ENCODE measurements at places on chromosomes 6 and 20.

DNA sequence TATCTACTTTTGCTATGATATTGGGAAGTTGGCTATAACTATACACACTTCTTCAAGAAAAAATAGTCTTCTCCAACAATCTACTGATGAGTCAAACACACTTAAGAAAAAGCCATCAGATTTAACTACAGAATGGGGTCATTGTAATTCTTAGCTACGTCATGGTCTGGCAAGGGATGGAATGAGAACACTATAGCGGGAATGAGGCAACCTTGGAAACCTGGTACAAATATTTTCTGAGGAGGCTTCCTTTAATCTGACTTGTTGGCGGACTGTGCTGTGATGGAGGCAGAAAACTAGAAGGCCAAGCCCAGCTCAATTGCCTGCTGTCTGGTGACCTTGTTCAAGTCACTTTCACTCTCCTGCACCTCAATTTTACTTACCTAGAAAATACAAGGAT, 586.8 kb upstream of the JAG1 start:
- no peak overlapping the region for H3K27ac ChIP-seq
- H3K36me3 ChIP-seq, result no peaks in the 10 kb centered on the region
- no peak overlapping the region for H3K4me3 ChIP-seq
- peaks cover 5% of the 10 kb centered on the region for H3K4me1 ChIP-seq

DNA sequence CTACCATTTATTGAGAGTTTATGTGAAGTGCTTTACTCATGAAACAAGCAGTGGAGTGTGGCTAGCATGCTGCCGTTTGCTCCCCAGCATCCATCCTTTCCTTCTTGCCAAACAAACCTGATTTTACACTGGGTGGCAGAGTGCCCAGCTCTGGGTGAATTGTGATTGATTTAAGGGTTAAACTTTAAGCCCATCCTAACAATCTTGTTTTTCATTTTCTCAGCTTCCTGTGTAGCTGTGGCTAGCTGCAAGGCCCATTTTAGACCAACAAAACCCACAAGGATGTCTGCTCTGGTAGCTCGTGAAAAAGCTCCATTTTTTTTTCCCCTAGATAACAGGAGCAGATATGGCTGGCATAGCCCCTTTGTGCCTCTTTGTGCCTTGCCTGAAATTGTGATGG, 77.7 kb upstream of the KCNG1 start:
- no peak for DNase-seq
- H3K36me3 ChIP-seq, result no peaks in the 10 kb centered on the region
- H3K27ac ChIP-seq, result no peak overlapping the region
- no peaks in the 10 kb centered on the region for H3K4me1 ChIP-seq

DNA sequence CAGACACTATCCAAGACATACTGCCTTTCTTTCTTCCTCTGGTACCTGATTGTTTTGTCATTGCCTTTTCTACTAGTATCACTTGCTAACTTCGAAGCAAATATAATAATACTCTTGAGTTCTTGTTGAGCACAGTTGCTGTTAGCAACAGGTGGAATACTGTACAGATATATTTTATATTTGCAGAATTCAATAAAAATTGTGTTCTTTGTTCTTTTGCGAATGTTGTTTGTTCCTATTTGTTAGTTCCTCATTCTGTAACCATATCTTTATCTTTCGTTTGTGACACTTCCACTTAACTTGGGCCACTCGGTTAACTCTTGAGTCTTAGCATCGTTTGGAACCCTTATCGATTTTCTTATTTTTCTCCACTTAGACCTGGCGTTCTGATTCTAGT, 868 bp downstream of the CYB5R4 start:
- H3K27ac ChIP-seq, result no peak overlapping the region
- H3K36me3 ChIP-seq, result no peaks in the 10 kb centered on the region
- H3K4me3 ChIP-seq, result peak overlapping the region; percentile 89
- no peak for DNase-seq

- H3K4me3 ChIP-seq, result no peak overlapping the region
- H3K4me1 ChIP-seq, result no peaks in the 10 kb centered on the region
- no peak for DNase-seq
- peaks cover 13% of the 10 kb centered on the region for H3K27me3 ChIP-seq
Observed at GRCh38 chr20:43194137-43194536, 4.4 kb upstream of the PTPRT start.

- no peak overlapping the region for H3K4me3 ChIP-seq
- no peaks in the 10 kb centered on the region for H3K36me3 ChIP-seq
- peak; percentile 42 for DNase-seq
- no peaks in the 10 kb centered on the region for H3K4me1 ChIP-seq
- H3K27ac ChIP-seq, result no peak overlapping the region
Observed at GRCh38 chr6:56807989-56808337, 146.9 kb upstream of the BEND6 start.

DNA sequence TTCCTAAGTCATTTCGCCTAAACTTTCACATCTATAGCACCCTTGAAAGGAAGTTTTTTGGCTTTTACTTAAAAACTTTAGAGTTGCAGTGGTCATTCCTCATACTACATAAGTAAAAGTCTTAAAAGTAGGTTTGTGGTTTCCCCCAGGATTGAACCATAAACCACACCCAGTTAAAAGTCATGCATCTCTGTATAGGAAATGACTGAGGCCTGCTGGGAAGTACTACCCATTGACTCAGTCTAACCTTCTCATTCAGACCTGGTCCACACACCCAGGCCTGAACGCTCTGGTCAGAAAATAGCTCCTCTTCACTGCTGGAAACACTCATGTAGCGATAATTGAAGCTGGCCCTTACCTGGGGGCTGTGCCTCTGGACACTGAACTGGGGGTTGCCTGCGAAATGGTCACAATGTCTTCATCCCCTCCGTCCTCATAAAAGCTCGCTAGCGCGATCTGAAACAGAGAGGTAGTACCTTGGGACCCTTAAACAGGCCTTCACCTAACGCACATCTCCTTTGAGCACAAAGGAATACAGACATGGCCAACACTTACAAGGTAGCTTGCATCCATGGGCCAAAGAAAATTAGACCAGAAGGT, 2.6 kb downstream of the NSFL1C start:
- H3K27me3 ChIP-seq, result no peaks in the 10 kb centered on the region
- no peak overlapping the region for H3K4me3 ChIP-seq
- no peaks in the 10 kb centered on the region for H3K4me1 ChIP-seq
- no peak overlapping the region for H3K27ac ChIP-seq
- H3K36me3 ChIP-seq, result peaks cover 3% of the 10 kb centered on the region

DNA sequence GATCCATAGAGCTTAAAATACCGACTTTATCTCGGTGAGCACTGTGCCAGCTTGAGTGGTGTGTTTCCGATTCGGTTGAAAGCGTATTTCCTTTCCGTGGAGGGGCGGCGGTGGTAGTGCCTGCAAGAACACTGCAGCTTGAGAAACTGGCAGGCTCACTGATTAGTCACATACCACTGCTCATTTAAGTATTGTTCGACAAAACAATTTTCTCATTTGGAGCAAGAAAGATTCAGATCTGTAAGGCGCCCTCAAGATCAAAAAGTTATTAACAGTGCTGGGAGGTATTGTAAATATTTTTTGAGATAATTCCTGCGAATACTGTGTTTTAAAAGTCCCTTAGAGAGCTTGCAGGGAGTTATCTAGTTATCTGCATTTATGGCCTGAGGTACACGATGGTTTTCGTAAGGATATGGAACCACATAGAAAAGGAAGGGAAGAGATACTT, 1.3 kb downstream of the MAPK14 start:
- peak overlapping the region; percentile 98 for H3K4me3 ChIP-seq
- no peak overlapping the region for H3K27ac ChIP-seq
- H3K36me3 ChIP-seq, result no peaks in the 10 kb centered on the region
- peak; percentile 70 for DNase-seq
- no peaks in the 10 kb centered on the region for H3K4me1 ChIP-seq

DNA sequence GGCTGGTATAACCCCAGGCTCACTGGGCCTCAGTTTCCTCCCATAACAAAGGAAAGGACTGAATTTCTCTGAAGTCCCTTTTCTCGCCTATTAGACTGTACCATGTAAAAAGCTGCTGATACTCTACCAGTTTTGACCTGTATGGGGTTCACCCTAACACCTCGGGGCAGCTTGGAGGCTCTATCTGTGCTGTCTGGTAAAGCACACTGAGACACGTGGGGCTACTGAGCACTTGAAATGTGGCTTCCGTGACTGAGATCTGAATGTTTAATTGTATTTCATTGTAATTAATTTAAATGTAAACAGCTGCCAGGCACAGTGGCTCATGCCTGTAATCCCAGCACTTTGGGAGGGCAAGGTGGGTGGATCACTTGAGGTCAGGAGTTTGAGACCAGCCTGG, 24.0 kb downstream of the BMP7 start:
- H3K27ac ChIP-seq, result no peak overlapping the region
- H3K4me1 ChIP-seq, result no peaks in the 10 kb centered on the region
- no peaks in the 10 kb centered on the region for H3K36me3 ChIP-seq
- no peak for DNase-seq
- no peaks in the 10 kb centered on the region for H3K27me3 ChIP-seq

DNA sequence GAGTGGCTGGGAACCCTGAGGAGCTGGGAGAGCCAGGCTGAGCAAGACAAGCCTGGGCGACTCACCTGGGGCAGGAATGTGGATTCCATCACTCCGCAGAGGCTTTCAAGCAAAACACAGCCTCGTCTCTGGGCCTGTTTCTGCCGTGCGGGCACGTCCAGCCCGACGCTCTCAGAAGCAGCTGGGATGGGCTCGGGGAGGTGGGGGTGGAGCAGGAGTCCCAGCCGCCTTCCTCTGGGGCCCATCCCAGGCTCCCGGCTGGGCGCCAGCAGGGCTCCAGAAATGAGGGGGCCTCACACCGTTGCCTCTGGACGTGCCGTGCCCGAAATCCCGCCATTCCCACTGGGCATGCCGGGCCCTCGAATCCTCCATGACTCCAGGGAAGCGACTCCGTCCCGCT, 8.7 kb upstream of the RPS21 start:
- H3K36me3 ChIP-seq, result no peaks in the 10 kb centered on the region
- no peak overlapping the region for H3K27ac ChIP-seq
- DNase-seq, result peak; percentile 62
- no peaks in the 10 kb centered on the region for H3K27me3 ChIP-seq

DNA sequence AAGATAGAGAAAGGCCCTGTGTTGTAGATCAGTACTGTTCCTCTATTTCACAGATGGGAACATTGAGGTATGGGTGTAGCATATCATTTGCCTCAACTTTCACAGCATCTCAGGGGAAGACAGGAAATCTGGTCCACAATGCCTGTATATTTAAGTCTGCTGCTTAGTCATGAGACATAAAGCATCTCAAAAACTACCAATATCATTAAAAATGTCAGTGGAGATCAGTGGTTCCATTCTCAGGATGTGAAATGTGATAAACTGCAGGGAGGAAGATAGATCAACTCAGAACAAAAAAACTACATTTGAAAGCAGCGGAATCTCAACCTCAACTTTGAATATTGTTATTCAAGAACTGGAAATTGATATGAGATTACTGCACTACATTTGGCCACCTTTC, 192.9 kb upstream of the PREP start:
- no peaks in the 10 kb centered on the region for H3K36me3 ChIP-seq
- no peak overlapping the region for H3K4me3 ChIP-seq
- H3K27ac ChIP-seq, result no peak overlapping the region
- no peaks in the 10 kb centered on the region for H3K27me3 ChIP-seq

DNA sequence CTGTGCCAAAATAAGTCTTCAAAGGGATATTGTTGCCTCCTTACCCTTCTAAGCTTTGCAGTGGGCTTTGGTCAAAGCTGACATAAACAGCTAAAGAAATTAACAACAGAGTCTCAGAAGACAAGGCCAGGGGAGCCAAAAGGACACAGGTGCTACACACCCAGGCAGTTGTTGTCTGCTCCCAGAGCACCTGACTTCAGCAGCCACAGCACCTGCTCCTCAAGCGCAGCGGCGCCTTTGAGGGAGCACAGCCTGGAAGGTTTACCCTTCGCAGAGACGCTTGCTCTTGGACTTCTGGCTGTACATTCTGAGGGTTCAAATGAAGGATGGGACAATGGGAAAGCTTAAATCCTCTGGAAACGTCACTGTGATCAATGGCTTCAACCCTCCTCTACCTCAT, 16.6 kb downstream of the B4GALT5 start:
- H3K4me3 ChIP-seq, result no peak overlapping the region
- H3K36me3 ChIP-seq, result no peaks in the 10 kb centered on the region
- no peaks in the 10 kb centered on the region for H3K27me3 ChIP-seq

- H3K27me3 ChIP-seq, result no peaks in the 10 kb centered on the region
- H3K4me1 ChIP-seq, result peaks cover 7% of the 10 kb centered on the region
- H3K4me3 ChIP-seq, result no peak overlapping the region
- peak; percentile 31 for DNase-seq
- no peak overlapping the region for H3K27ac ChIP-seq
- peaks cover 10% of the 10 kb centered on the region for H3K36me3 ChIP-seq
Observed at GRCh38 chr20:34365765-34366213, 2.7 kb downstream of the ITCH start.

- H3K27me3 ChIP-seq, result peaks cover 59% of the 10 kb centered on the region
- no peak for DNase-seq
Observed at GRCh38 chr6:30073489-30074235, 1.9 kb downstream of the RNF39 start.
